ENCODE measurements at places on chromosomes 4 and X.

- no peak for DNase-seq
Observed at GRCh38 chr4:151665022-151665784, 95.6 kb downstream of the GATB start.

GRCh38 chrX:112834031-112834845 is 6.4 kb downstream of the AMOT start:
- no peak for DNase-seq

DNA sequence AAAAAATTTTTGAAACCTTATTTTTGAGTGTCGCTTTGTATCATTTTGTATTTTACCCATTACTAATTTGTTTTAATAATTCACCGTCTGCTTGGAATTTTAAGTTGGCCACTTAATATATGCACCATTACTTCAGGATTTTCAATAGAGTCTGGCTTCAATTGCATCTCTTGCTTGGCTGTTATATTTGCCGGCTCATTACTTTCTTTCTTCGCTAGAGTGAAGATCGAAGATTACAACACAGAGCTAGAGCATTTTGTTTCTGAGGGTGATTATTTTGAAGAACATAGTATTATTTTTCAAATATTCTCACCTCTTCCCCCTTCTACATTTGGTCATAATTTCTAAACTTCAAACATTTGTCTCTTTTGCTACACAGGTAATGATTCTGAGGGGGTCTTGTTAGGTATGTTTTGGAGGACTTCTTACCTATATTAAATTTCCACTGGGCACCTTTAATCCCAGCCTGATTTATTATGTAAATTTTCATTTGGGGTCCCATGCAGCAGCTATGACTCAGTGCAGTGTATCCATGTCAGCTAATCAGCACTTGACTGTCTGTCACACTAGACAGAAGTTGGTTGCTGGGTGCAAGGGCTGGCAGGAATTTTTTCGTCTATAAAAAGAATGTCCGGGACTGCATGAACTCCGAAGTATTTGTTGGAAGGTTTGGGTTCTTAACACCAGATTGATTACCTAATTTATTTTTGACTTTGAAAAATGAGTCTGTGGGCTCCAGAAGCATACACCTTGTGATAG is 18.6 kb downstream of the TBC1D1 start:
- no peak for DNase-seq

GRCh38 chr4:39682138-39682537 is 15.8 kb upstream of the UBE2K start:
- DNase-seq = no peak

- no peak for DNase-seq
Observed at GRCh38 chrX:136780763-136781162, at the start of gene ARHGEF6. ARHGEF6 (minus strand) TSS chrX:136780932; CDS start chrX:136780882, 50 bp downstream.

DNA sequence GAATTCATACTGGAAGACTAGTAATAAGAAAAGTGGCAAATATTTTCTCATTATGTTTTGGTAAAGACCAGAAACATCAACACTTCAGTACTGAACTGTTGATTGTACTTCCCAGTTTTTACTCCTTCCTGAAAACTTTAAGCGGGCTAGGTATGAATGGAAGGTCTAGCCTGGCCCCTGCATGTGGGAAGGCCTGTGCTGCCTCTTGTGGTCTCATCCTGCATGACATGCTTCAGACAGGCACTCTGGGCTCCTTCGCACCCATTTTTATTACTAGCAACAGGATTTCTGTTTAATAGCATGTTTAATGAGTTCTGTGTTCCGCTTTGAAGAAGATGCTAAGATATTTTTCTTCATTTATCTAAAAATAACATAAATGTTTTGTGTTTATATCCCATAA is 279.1 kb downstream of the ANK2 start:
- DNase-seq = no peak

- DNase-seq = no peak
Observed at GRCh38 chrX:74670028-74670427, 55.6 kb upstream of the RLIM start.

DNA sequence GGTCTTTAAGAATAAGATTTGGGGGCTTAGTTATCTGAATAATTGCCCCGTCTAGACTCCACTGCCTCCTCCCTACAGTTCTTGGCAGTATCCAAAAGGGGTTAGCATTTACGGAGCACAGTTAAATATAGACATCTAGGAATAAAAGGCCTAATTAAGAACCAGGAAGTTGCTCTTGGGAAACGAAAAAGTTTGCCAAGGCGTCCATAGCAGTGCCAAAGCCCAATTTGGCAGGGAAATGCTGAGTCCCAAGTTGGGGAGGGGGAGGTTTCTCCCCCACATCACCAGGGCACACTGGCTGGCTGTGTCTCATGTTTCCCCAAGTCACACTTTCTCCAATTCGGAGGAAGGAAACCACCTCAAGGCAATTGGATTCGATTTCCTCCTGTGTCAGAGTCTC is 338.7 kb downstream of the FBXW7 start:
- DNase-seq = no peak

- DNase-seq = peak; percentile 25
Observed at GRCh38 chr4:114780205-114780604, 181.6 kb downstream of the UGT8 start.

- DNase-seq = no peak
Observed at GRCh38 chrX:124502166-124502565, 155.8 kb downstream of the SH2D1A start.

DNA sequence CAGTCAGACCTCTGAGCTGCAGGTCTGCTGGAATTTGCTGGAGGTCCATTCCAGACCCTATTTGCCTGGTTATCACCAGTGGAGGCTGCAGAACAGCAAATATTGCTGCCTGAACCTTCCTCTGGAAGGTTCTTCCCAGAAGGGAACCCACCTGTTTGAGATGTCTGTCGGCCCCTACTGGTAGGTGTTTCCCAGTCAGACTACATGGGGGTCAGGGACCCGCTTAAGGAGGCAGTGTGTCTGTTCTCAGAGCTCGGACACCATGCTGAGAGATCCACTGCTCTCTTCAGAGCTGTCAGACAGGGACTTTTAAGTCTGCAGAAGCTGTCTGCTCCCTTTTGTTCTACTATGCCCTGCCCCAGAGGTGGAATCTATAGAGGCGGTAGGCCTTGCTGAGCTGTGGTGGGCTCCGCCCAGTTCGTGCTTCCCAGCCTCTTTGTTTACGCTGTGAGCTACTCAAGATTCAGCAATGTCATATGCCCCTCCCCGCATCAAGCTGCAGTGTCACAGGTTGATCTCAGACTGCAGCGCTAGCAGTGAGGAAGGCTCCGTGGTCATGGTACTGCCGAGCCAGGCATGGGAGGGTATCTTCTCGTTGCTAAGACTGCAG is 44.1 kb upstream of the KDR start:
- DNase-seq = no peak

- no peak for DNase-seq
Observed at GRCh38 chr4:56424697-56425514, 10.5 kb downstream of the PPAT start.

DNA sequence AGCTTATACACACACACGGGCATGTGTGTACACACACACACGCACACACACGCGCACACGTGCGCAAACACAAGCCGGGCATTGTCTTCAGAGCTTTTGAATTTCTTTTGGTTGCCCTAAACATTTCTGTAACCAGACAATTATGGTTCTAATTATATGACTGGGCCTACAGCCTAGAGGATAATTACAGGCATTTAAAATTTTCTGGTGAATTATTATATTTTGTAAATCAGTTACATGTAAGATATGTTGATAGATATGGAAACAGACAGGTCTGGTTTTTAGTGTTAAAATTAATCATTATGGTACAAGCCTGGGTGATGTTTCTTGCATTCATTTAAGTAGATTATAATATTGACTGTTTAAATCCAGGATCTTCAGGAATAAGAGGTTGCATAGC is 1120.5 kb downstream of the ADGRL3 start:
- DNase-seq = no peak

DNA sequence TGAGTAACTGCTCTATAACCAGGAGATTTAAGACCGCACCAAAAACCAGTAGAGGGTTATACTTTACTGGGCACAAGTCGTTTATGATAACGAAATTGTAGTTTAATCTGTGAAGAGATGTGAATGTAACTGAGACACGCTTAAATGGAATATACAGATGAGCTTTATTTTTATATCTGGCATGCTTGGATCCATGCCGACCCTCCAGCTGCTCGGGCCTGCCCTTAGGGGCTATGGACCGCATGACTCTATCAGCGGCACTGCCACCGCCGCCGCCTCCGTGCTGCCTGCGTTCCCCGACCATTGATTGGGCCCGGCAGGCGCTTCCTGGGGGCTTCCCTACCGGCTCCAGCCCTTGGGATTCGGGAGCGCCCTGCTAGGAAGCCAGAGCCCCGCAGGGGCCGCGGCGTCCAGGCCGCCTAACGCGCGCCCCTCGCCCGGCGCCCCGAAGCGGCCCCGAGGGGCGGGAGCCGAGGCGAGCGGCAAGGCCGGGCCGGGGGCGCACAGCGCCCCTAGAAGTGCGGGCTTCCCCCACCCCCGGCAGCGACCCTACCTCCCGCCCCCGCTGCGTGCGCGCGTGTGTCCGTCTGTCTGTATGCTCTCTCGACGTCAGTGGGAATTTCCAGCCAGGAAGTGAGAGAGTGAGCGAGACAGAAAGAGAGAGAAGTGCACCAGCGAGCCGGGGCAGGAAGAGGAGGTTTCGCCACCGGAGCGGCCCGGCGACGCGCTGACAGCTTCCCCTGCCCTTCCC is at the start of gene NFKB1:
Gene NFKB1, plus strand, starts transcription at position 664 of the 751 bp plus-strand sequence. CDS start 24,160 bp downstream, outside the sequence.
- DNase-seq = peak; percentile 54

GRCh38 chr4:7421356-7422150 is 13.2 kb downstream of the PSAPL1 start:
- no peak for DNase-seq

DNA sequence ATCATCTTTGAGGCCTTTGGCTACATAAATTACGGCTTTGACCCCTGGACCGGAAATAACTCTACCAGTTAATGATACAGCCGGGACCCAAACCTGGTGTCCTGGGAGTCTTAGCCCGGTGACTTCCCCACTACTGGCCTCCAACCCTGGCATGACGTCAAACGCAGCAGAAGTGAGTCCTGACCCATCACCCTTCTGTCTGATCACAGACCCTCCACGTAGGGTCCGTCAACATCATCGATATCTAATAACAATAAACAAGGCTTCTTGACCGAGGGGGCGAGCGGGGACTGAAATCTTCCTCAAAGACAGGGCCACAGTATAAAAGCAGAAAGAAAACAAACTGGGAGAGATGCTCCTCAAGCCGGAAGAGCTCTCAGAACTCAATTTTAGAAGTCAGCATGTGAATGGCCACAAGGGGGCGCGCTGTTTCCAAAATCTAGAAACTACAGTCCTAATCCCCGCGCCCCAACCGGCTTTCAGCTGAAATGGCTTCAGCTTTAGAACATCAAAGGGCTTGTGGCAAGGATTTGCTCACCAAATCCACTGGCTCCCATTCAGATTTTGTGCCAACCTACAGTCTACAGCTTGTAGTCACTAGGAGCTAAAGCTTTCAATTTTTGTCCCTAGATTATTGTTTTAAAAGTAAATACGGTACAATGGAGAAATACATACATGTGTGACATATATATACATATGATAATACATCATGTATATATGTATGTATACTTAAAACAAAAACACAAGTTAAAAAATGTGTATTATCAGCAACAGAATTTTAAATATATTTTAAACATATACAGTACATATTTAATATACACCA is 46.4 kb upstream of the ENPP6 start:
- peak; percentile 91 for DNase-seq

DNA sequence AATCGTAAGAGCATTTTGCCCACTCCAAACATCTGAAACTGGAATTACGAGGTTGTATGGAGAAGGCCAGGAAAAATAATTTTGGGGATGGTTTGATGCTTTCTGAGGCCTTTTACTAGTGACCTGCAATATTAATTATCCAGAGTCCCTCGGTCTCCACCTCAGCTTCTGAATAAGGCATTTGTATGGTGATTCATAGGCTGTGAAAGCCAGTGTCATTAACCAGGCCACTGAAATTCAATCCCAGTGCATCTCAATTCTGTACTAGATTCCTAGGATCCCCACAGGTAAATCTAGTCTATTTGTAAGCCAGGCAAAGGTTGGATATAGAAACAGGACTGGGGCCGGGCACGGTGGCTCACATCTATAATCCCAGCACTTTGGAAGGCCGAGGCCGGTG is 135.4 kb upstream of the RBPJ start:
- no peak for DNase-seq

GRCh38 chrX:133042260-133042659 is 54.6 kb downstream of the USP26 start:
- no peak for DNase-seq

- no peak for DNase-seq
Observed at GRCh38 chrX:96721354-96721753, 36.7 kb downstream of the DIAPH2 start.

DNA sequence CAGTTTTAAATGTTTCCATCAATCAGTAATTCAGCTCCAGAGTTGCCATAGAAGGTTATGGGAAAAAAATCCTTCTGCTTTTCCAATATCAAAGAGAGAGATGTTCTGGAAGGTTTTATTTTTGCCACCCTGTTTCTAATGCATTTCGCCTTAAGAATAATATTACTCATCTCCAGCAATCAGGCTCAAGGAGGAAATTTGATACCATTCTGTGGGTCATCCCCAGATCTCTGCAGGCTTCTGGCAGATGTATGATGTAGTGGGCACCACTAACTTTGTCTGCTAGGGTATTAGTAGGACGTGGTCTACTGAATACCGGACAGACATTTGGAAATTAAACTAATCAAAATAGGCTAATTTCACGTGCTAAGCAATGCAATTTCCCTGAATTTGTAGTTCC is 645.4 kb upstream of the TENM3 start:
- DNase-seq = no peak

DNA sequence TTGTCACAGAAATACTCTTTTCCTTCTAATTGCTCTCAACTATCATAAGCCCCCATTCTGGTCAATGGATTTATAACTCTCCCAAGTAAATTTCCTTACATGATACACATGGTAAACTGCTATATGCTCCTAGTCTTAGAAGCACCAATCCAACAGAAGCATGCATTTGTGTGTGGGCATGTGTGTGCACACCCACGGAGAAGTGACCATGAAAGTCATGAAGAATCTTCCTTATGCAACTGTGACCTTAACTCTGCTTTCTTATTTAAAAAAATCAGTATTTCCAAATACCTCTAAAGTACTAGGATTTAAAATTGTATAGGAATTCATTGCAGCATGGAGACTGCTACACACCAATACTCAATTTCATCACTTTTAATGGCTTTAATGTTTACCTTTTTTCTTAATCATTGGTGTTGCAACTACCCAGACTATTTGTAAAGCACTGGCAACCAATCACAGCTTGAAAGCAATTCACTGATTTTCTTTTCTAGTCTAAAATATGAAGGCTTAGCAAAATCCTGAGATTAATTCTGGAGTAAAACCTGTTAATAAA is 47.6 kb downstream of the MAML3 start:
- DNase-seq = no peak
